ENCODE measurements at places on chromosomes 3 and 15.
A peak's percentile ranks its signal among the peaks of the same experiment; 100 is the strongest.

DNA sequence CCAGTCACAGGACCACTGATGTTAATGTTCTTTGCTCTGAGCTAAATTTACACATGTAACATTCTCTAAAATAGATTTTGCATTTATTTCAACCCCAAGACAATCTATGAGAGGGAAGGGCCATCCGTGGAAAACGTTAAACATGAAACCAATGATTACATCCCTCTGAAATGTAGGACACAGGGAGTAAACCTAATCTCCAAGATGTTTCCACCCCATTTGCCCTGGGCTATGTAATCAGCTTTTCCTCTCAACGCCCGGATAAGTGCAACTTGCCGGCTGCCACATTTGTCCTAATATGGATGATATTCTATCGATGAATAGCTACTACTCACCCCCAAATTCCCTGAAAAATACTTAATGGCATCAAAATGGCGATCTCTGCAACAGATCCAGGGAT lies 6.4 kb upstream of the FMN1 start:
- DNase-seq = no peak

DNA sequence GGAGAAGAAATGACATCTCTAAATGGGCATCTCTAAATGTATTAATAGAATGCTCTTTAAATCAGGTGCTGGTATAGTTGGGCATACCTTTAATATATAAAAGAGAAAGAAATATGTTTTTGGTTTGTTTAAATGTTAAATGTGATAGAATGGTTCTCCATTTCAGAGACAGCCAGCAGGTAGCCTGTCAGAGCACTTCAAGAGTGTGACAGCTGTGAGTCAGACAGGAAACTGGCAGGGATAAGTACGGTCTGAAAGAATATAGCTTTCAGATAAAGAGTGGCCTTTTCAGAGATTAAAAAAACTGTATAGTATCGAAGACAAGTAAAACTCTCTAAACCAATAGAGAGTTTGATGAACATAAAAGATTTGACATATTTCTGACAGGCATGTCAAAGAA lies 654.1 kb downstream of the IGSF11 start:
- no peak for DNase-seq

GRCh38 chr3:22526266-22526837 lies 676.8 kb upstream of the UBE2E2 start:
- DNase-seq = no peak

- DNase-seq = no peak
Observed at GRCh38 chr3:195884691-195885035, 23.7 kb downstream of the TNK2 start.

DNA sequence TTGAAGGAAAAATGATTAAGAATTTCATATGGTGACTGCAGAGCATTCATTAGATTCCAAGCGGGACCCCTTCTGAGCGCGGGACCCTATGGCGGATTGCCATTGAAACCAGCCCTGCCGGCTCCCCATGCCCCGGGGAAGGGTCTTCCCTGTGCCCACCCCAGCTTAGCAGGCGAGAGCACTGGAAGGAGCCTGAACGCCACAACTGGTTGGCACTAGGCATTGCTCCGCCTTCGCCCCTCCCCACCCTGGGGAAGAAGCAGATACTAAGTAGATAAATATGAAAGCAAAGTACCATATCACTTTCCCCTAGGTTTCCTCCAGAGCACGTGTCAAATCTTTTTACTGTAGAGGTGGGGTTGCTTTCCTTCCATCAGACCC lies 70.7 kb downstream of the CYP19A1 start:
- DNase-seq = no peak

DNA sequence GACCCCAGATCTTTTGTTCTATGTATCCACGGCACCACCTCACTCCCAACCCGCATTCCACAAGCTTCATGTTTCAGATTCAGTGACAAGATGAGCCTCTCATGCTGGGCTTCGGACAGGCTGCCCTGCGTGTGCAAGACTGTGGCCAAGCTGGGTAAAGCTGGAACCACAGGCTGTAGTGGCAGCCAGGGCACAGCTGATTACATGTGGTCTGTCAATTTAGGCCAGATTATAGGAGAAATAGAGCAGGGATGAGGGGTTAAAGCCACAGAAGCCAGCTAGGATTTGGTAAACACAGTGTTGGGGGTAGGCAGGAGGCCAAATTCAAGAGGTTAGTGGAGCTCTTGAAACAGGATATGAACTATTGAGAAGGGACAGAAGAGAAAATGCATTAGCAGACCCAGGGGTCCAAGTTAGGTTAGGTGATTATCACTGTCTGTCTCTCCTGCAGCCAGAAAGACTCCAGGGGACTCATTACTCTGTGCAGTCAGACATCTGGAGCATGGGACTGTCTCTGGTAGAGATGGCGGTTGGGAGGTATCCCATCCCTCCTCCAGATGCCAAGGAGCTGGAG lies 12.9 kb downstream of the SNAPC5 start:
- DNase-seq = no peak

DNA sequence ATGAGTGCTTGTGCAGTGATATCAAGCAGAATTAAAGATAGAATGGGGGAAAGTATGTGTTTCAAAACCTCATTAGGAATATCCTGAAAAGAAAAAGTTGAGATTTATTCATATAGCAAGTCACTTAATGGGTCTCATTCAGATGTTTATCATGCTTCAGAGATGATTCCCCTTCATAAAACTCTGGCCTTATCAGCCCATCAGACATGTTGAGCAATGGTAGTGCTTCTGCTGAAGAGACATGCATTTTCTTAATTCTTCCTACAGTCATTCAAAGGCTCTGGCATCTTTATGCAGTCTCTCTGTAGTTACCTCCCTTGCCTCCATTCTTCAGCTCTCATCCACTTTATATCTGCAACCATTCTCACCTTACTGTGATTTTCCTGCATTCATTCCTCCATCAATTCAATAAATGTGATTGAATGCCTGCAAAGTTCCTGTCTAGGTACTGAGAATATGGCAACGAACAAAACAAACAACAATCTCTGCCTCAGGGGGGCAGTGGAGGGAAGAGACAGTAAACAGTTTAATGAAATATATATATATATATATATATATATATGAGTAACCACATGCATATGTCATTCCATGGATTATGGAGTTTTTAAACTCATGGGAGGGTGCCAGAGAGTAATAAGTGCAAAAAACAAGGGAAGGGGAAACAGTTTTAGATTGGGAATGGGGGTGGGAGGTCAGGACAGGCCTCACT lies 138.5 kb downstream of the NECTIN3 start:
- no peak for DNase-seq

GRCh38 chr3:125062904-125063618 lies 7.3 kb upstream of the HEG1 start:
- DNase-seq = no peak

GRCh38 chr15:72784456-72784876 lies 908 bp upstream of the ADPGK start:
- no peak for DNase-seq

GRCh38 chr3:183210862-183211341 lies 42.2 kb upstream of the B3GNT5 start:
- DNase-seq = peak; percentile 46

- no peak for DNase-seq
Observed at GRCh38 chr15:81400640-81401236, 26.7 kb upstream of the TMC3 start.

- DNase-seq = no peak
Observed at GRCh38 chr3:187039100-187039722, 100.1 kb downstream of the RPL39L start.

- DNase-seq = no peak
Observed at GRCh38 chr15:27358751-27359434, 387.9 kb downstream of the GABRG3 start.

DNA sequence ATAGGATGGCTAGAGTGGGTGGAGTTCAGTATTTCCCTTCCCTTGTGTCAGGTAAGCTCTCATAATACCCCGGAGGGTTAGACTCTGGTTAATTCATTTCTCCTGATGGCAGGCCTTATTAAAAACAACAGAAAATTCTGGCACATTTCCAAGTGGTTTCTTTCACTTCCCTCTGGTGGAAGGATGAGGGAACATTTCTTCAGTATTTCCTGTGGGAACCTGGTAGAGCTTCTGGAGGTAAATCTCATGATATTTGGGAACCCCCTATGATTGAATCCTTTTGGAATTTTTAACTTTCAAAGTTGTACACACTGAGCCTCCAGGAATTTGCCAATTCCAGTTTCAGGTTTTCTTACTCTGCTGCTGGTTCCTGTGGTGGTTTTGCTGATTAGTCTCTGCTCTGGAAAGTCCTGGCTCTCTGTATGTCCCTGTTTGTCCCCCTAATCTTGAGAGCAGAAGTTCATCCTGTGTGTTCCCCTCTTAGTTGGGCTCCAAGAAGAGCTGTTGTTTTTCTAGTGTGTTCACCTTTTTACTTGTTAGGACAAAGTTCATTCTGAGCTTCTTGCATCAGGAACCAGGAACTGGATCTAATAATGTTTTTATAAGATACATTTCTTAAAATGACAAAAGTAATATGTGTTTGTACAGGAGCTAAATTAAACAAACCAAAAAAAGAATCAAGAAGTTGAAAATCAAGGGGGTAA lies 12.1 kb downstream of the CHRNA7 start:
- DNase-seq = no peak

- no peak for DNase-seq
Observed at GRCh38 chr3:29537889-29538609, 257.2 kb downstream of the RBMS3 start.

DNA sequence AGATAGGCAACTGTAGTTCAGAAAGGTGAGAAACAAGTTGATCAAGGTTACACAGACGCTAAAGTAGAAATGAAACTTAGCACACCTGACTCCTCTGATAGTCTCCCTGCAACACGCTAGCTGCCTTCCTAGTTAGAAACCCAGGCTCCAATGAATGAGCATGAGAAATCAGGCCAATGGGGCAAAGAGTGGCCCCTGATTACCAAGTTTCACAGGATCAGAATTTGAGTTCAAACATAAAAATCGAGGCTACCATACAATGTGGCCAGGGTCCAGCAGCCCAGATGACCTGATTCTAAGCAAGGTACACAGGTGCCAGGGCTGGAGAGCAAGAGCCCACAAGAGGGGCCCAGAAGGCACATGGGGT lies 7.7 kb downstream of the PLD1 start:
- no peak for DNase-seq

DNA sequence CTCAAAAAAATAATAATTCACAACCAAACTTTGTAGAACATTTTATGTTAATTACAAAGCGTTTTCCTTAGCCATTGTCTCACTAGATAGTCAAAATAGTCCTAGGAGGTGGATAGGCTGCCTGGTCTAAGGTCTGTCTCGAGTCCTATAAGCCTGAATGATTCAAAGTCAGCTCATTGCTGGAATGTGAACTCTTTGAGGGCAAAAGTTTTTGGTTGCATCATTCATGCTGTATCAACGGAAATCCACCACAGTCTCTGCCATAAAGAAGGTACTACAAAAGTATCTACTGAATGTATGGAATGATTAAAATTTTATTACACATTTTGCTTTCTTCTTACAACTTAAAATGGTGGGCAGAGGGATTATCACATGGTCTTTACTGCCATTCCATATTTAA lies 387.3 kb upstream of the RARB start:
- no peak for DNase-seq

- DNase-seq = peak; percentile 11
Observed at GRCh38 chr3:136819392-136819730, 435 bp downstream of the SLC35G2 start.

- no peak for DNase-seq
Observed at GRCh38 chr3:183489455-183490210, 61.2 kb upstream of the MCF2L2 start.

GRCh38 chr3:122678506-122678905 lies 2.1 kb upstream of the PARP14 start:
- no peak for DNase-seq

GRCh38 chr3:193870376-193871219 lies 265.4 kb upstream of the HES1 start:
- no peak for DNase-seq

- no peak for DNase-seq
Observed at GRCh38 chr15:79994615-79995014, 23.6 kb upstream of the BCL2A1 start.

GRCh38 chr3:140568842-140569520 lies 108.9 kb upstream of the TRIM42 start:
- no peak for DNase-seq

GRCh38 chr15:88579322-88579721 lies 32.8 kb upstream of the DET1 start:
- no peak for DNase-seq

- no peak for DNase-seq
Observed at GRCh38 chr3:16239086-16239770, 25.5 kb downstream of the DPH3 start.

- no peak for DNase-seq
Observed at GRCh38 chr3:5813521-5813920, 626.0 kb downstream of the EDEM1 start.

DNA sequence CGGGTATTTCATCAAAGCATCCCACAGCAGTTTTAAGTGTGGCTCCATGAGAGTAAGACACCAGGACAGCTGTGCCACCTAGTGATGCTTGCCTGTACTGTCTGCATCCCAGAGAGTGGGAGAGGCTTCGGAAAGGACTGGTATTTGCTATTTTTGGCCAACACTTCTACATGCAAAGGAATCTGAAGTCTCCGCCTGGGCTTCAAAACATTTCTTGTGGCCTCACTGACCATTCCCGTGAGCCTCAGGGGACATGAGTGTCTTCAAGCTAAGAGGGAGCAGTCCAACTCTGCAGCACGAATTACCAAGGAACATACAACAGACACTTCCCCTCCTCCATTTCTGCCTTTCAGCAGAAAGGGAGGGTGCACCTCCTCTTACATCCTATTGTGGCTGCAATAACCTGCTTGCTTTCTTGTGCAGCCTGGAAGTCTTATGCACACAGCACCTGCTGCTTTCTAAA lies 177.5 kb downstream of the RORA start:
- no peak for DNase-seq

DNA sequence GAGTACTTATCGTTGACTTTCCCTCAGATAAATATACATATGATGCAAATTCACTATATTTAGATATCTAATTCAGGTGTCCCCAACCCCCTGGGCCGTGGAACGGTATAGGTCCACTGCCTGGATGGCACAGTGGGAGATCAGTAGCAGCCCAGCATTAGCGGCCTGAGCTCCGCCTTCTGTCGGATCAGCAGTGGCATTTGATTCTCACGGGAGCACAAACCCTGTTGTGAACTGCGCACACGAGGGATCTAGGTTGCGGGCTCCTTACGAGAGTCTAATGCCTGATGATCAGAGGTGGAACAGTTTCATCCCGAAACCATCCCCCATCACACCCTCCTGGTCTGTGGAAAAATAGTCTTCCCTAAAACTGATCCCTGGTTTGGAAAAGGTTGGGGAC lies 6.9 kb downstream of the KNL1 start:
- DNase-seq = no peak

- no peak for DNase-seq
Observed at GRCh38 chr3:8972639-8973038, 9.4 kb upstream of the RAD18 start.

DNA sequence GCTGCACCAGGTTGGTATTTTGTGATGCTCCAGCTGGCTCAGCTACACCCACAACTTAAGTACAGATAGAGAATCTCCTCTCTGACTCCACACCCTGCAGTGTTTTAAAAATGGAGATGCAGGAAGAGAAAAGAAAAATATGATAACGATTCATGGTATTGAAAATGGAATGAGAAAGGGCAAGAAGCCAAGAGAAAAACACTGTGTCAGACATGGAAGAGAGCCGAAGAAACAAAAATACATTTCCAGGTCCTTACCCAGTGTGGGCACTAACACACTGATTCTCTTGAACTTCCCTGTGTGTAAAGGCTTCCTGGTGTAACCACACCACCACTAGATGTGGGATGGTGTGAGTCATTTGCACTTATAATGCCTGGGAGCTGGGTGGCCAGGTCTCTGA lies 93.1 kb downstream of the GMPS start:
- no peak for DNase-seq

GRCh38 chr3:49500205-49500731 lies 30.2 kb downstream of the DAG1 start:
- no peak for DNase-seq
